ENCODE measurements at places on chromosomes 4 and X. TPM values are rescaled to one million over a fixed set of nuclear protein-coding genes. Genes with fewer than 3 reads are reported as not detected.

DNA sequence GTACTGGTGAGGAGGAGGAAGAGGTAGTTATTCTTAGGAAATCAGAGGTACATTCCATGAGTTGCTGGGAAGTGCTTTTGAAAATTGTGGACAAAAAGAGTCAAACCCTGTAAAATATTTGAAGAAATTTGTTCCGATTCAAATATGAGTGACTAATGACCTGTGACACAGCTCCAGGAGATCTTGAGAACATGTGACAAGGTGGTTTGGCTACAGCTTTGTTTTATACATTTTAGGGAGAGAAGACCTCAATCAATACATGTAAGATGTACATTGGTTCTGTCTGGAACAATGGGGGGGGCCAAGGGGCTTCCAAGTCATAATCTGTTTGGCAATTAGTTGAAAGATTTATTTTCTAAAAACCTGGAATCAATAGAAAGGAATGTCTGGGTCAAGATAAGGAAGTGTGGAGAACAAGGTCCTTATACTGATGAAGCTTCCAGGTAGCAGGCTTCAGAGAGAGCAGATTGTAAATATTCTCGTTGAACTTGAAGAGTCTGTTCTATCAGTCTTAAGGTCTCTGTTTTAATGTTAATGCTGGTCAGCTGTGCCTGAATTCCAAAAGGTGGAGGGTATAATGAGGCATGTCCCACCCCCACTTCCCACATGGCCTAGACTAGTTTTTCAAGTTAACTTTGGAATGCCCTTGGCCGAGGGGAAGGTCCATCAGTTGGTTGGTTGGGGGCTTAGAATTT lies 15.5 kb upstream of the DAPP1 start:
- no peaks in the 10 kb centered on the region for H3K36me3 ChIP-seq
- H3K27ac ChIP-seq, result no peak overlapping the region
- no peak for DNase-seq
- no peaks in the 10 kb centered on the region for H3K27me3 ChIP-seq

GRCh38 chr4:83204731-83205130 lies 79.9 kb downstream of the COQ2 start:
- H3K36me3 ChIP-seq, result no peaks in the 10 kb centered on the region
- no peaks in the 10 kb centered on the region for H3K4me1 ChIP-seq
- H3K27me3 ChIP-seq, result no peaks in the 10 kb centered on the region

GRCh38 chr4:76141241-76141640 lies 7.0 kb downstream of the NUP54 start:
- no peaks in the 10 kb centered on the region for H3K36me3 ChIP-seq
- H3K4me1 ChIP-seq, result no peaks in the 10 kb centered on the region
- no peaks in the 10 kb centered on the region for H3K27me3 ChIP-seq
- H3K27ac ChIP-seq, result no peak overlapping the region
- no peak overlapping the region for H3K4me3 ChIP-seq

DNA sequence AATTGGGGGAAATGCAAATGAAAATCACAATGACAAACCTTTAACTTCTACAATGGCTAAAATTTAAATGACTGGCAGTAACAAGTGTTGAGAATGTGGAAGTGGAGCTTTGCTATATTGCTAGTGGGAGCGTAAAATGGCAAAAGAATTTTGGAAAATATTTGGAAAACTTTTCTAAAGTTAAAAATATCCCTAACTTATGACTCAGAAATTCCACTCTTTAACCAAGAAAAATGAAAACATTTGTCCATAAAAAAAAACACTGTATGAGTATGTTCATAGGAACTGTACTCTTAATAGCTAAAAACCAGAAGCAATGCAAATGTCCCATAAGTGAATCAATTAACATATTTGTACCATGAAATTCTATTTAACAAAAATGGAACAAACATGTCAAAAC lies 3.6 kb downstream of the TBCK start:
- no peak overlapping the region for H3K27ac ChIP-seq
- DNase-seq, result no peak
- H3K27me3 ChIP-seq, result no peaks in the 10 kb centered on the region
- H3K4me3 ChIP-seq, result no peak overlapping the region
- peaks cover 2% of the 10 kb centered on the region for H3K36me3 ChIP-seq

GRCh38 chrX:41863343-41864203 lies 59.8 kb downstream of the CASK start:
- H3K4me1 ChIP-seq, result no peaks in the 10 kb centered on the region
- peaks cover 13% of the 10 kb centered on the region for H3K27me3 ChIP-seq
- no peak overlapping the region for H3K27ac ChIP-seq

GRCh38 chr4:185108669-185109068 lies 34.4 kb upstream of the SLC25A4 start:
- H3K36me3 ChIP-seq, result no peaks in the 10 kb centered on the region
- H3K27ac ChIP-seq, result no peak overlapping the region
- H3K4me1 ChIP-seq, result no peaks in the 10 kb centered on the region
- no peaks in the 10 kb centered on the region for H3K27me3 ChIP-seq
- no peak overlapping the region for H3K4me3 ChIP-seq

DNA sequence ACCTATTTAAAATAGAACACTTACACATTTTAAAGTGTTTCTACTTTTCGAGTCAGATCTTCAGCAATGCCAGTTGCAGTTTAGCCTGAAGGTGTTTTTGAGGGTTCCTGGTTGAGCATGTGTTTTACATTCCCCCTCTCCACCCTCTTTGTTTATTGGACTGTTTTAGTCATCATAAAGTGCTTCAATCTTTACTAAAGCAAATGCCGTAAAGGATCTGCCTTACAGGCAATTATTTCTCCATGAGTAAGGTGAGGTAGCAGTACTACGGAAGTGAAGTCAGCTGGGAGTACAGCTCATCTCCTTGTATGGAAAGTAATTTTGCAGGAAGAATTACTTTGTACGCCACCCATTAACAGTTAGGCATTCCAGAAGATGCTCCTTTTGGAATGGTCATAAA lies 36.9 kb downstream of the PDLIM5 start:
- DNase-seq, result no peak
- H3K27ac ChIP-seq, result peak overlapping the region; percentile 44
- H3K27me3 ChIP-seq, result no peaks in the 10 kb centered on the region
- no peaks in the 10 kb centered on the region for H3K36me3 ChIP-seq

GRCh38 chr4:75229806-75230570 lies 284.2 kb downstream of the RCHY1 start:
- no peak overlapping the region for H3K27ac ChIP-seq
- no peaks in the 10 kb centered on the region for H3K36me3 ChIP-seq
- no peaks in the 10 kb centered on the region for H3K27me3 ChIP-seq
- no peak for DNase-seq
- no peaks in the 10 kb centered on the region for H3K4me1 ChIP-seq

DNA sequence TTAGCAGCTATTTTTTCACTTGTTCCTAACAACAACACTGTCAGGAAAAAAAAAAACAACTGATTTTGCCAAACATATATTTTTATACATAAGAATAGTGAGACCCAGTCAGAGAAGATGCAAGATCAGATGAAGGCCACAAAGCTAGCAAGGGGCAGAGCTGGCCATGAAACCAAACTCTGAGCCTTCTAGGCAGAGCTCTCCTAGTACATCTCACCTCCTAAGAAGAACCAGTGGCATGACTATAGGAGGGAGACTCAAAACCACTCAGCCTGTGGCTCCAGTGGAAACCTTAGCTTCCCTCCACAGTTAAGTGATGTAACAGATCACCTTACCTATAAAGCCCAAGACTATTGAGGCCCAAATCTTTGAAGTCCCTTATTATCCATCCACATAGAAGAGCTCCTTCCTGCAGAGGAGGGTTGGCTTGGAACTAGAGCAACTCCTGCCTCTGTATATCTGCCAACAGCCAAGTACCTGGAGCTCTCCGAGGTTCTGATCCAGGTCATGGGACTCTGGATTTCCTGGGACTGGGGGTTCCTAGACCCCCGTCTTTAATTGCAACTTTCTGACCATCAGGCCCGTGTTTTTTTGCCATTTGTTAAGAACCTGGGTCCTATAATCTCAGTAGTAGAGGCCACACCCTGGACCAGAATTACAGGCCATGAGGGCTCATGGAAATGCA lies 136.5 kb downstream of the SH3KBP1 start:
- no peak for DNase-seq
- H3K4me3 ChIP-seq, result no peak overlapping the region
- peaks cover 10% of the 10 kb centered on the region for H3K27me3 ChIP-seq
- no peaks in the 10 kb centered on the region for H3K36me3 ChIP-seq

- H3K36me3 ChIP-seq, result no peaks in the 10 kb centered on the region
- H3K27ac ChIP-seq, result no peak overlapping the region
- H3K27me3 ChIP-seq, result no peaks in the 10 kb centered on the region
- no peaks in the 10 kb centered on the region for H3K4me1 ChIP-seq
- DNase-seq, result no peak
- no peak overlapping the region for H3K4me3 ChIP-seq
Observed at GRCh38 chr4:41532882-41533281, 5.1 kb upstream of the LIMCH1 start.

GRCh38 chr4:150173432-150173861 lies 95.2 kb downstream of the DCLK2 start:
- H3K27ac ChIP-seq, result peak overlapping the region; percentile 53
- H3K4me1 ChIP-seq, result peaks cover 3% of the 10 kb centered on the region
- no peaks in the 10 kb centered on the region for H3K27me3 ChIP-seq
- no peaks in the 10 kb centered on the region for H3K36me3 ChIP-seq

DNA sequence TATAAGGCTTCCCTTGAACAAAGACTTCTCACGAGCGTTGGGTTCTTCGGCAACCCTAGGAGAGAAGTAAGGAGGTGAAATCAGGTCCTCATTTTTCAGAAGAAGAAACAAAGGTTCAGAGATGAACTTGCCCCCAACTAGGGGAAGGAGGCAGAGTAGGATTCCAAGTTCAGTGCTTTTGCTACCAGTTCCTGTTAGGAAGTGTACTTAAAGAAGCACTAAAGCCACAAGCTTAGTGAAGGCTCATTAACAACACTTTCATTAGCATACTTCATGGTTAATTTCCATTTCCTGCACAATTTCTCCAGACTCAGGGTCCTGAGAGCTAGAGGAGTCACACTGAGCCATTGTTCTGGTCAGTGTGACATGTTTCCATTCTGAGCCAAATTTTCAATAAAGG lies 52.1 kb downstream of the VSIG4 start:
- no peak overlapping the region for H3K4me3 ChIP-seq
- H3K36me3 ChIP-seq, result no peaks in the 10 kb centered on the region
- no peak for DNase-seq

GRCh38 chrX:50211510-50211909 lies 6.9 kb downstream of the CCNB3 start:
- DNase-seq, result no peak
- H3K4me1 ChIP-seq, result no peaks in the 10 kb centered on the region
- H3K4me3 ChIP-seq, result no peak overlapping the region
- H3K27me3 ChIP-seq, result peaks cover 4% of the 10 kb centered on the region

GRCh38 chr4:138222046-138222445 lies 20.1 kb downstream of the SLC7A11 start:
- H3K4me1 ChIP-seq, result no peaks in the 10 kb centered on the region
- no peak for DNase-seq
- no peak overlapping the region for H3K27ac ChIP-seq
- H3K27me3 ChIP-seq, result no peaks in the 10 kb centered on the region
- H3K4me3 ChIP-seq, result no peak overlapping the region

- no peak for DNase-seq
- no peak overlapping the region for H3K27ac ChIP-seq
- H3K4me1 ChIP-seq, result no peaks in the 10 kb centered on the region
- H3K4me3 ChIP-seq, result no peak overlapping the region
Observed at GRCh38 chr4:15811703-15812337, 33.7 kb downstream of the CD38 start.

- no peak overlapping the region for H3K27ac ChIP-seq
- H3K36me3 ChIP-seq, result no peaks in the 10 kb centered on the region
- no peak for DNase-seq
- no peaks in the 10 kb centered on the region for H3K4me1 ChIP-seq
- H3K4me3 ChIP-seq, result no peak overlapping the region
Observed at GRCh38 chrX:10554612-10555270, 65.6 kb downstream of the MID1 start.

DNA sequence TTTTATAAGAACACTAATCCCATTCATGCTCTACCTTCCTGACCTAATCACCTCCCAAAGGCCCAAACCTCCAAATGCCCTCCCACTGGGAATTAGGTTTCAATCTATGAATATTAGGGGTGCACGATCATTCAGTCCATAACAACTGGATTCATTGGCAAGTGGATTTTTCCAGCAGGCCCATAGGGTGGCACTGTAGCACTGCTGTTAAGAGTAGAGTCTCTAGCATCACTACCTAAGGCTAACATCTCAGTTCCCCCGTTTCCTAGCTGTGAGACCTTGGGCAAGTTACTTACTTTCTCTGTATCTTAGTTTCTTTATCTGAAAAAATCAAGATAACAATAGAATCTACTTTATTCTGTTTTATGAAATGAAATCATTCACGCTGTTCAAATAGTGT lies 315.8 kb downstream of the STIM2 start:
- H3K4me1 ChIP-seq, result no peaks in the 10 kb centered on the region
- H3K27ac ChIP-seq, result no peak overlapping the region
- H3K4me3 ChIP-seq, result no peak overlapping the region
- H3K27me3 ChIP-seq, result no peaks in the 10 kb centered on the region
- H3K36me3 ChIP-seq, result no peaks in the 10 kb centered on the region

GRCh38 chr4:61540944-61541343 lies 340.8 kb downstream of the ADGRL3 start:
- H3K4me1 ChIP-seq, result no peaks in the 10 kb centered on the region
- no peaks in the 10 kb centered on the region for H3K27me3 ChIP-seq
- DNase-seq, result no peak
- H3K4me3 ChIP-seq, result no peak overlapping the region
- no peaks in the 10 kb centered on the region for H3K36me3 ChIP-seq

GRCh38 chr4:70651864-70652506 lies 14.3 kb downstream of the JCHAIN start:
- no peaks in the 10 kb centered on the region for H3K27me3 ChIP-seq
- DNase-seq, result no peak
- H3K27ac ChIP-seq, result no peak overlapping the region
- no peak overlapping the region for H3K4me3 ChIP-seq
- no peaks in the 10 kb centered on the region for H3K36me3 ChIP-seq
- no peaks in the 10 kb centered on the region for H3K4me1 ChIP-seq

DNA sequence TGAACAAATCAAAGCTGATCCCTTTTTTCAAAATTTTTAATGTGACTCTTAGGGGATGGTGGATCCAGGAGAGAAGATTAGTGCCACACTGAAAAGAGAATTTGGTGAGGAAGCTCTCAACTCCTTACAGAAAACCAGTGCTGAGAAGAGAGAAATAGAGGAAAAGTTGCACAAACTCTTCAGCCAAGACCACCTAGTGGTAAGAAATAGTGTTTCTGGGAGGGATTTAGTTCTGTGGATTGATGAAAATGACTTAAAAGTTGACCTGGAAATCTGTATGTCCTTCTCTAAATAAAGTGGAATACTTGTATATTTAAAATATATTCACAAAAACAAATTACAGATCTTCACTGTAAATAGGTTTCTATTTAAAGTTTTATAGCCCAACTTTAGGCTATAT lies 29.2 kb downstream of the NUDT9 start:
- DNase-seq, result no peak
- no peaks in the 10 kb centered on the region for H3K27me3 ChIP-seq
- peaks cover 4% of the 10 kb centered on the region for H3K36me3 ChIP-seq
- H3K4me3 ChIP-seq, result no peak overlapping the region
- no peak overlapping the region for H3K27ac ChIP-seq

The HSFX2 gene
- total RNA-seq, result not detected

The FRMD7 gene
- total RNA-seq, result not detected

The SPANXB1 gene
- not detected for total RNA-seq

The HPSE gene
- total RNA-seq, result 1.6 TPM

The BMX gene
- total RNA-seq, result 2.3 TPM

The ITM2A gene
- 149 TPM for total RNA-seq

The ARHGEF6 gene
- total RNA-seq, result 55.8 TPM

The CHIC1 gene
- total RNA-seq, result 6.1 TPM

The FGFBP2 gene
- 6.2 TPM for total RNA-seq

The ATP8A1 gene
- 12.2 TPM for total RNA-seq

The KIAA1210 gene
- not detected for total RNA-seq

Data from breast epithelium (tissue), 4 donors.